ENCODE measurements at places on chromosomes 2 and 18.

GRCh38 chr2:170812710-170813600 lies 3.7 kb upstream of the GAD1 start:
- DNase-seq, result peak; percentile 75

- DNase-seq, result peak; percentile 20
Measured at GRCh38 chr2:208373460-208374089, 33.0 kb upstream of the PTH2R start.

DNA sequence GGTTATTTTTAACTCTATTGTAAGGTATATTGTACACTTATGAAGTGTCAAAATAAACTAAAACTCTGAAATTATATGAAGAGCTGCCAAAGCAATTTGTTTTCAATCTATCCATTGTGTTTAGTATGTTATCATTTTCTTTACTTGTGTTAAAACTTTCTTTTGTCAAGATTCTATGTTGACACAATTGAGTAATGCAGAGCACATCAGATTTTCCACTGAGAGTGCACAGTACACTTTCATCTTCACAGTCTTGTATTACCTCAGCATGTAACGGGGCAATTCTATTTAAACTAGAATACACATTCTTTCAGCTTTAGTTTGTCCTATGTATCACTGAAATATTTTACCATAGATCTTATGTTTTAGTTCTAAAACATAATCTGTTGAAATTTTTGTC lies 304.4 kb upstream of the ZC3H15 start:
- DNase-seq, result no peak

- no peak for DNase-seq
Measured at GRCh38 chr2:168194784-168195522, 52.4 kb downstream of the STK39 start.

DNA sequence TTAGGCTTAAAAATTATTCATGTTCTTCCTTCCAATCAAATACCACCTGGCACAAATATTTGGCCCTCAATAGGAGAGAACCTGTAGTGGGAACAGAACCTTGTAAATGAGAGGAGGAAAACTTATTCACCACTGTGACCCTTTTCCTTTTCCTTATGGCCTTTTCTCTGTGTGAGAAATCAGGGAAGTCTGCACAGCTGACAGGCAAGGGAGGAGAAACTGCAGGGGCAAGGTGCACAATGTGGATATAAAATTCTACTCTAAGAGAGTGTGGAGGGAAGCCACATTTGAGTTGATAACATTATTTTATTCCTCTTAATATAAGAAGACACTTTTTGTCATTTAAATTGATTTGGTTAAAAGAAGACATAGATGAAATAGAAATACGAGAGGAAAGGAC lies 1247.0 kb upstream of the CHAC2 start:
- no peak for DNase-seq

DNA sequence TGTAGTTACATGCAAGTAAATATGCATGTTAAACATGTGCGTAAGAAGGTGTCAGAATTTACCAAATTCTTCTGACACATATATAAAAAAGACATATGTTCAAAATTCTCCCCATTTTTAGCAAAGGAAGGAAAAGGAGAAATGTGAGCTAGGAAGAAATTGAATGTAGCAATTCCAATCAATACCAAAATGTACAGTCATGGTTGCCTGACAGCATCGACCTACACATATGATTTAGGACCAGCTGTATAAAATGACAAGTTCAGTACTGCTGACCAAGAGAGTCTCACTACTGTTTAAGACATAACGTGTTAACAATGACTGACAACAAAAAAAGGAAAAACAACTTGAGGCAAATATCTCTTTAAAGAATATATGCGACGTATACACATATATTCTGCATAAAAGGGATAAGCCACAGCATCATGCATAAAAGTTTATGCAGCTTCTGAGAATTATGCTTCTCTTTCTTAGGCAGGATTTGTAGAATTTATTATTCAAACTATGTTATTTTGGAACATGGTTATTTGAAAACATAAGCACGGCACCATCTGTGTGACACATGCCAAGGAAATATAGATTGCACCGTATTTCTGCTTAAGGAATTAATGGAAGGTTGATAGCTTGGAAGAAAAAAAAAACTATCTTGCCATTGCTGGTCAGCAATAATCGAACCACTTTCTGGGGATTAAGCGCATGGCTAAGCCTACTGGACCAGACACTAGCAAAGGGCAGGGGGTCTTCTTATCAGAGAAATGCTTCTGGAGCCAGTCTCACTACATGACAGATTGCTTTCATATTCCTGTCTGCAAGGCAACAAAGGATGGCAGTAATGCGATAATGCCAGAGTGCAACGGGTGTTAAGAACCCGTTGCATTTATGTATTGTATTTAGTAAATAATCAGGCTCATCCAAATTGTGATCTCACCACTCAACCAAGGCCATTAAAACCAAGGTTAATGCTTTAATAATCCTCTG lies 154.0 kb downstream of the WDPCP start:
- DNase-seq, result no peak

- no peak for DNase-seq
Measured at GRCh38 chr18:13606604-13607254, 119.6 kb downstream of the FAM210A start.

DNA sequence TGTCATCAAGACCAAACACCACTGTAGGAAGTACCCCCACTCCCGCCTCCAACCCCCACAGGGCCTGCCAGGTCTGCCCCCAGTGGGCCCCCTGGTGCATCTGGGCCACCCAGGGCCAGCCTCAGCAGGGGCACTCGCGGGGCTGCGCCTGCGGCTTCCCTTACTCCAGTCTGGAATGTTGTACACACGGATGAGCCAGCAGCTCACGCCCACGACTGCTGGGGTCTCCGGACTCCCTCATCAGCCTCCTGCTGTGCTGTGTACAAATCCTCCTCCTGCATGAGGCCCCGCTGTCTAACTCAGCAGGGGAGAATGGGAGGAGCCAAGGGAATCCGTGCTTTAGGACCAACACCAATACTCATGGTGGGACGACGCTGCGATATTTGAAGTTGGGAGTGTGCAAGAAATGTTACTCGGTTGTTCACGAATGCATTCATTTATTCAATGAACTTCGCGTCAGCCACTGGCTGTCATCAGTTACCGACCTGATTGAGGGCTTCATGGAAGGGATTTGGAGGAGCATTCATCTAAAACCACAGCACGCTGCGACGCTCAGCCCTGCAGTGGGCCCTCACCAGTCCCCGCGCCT lies 654 bp upstream of the ASB1 start:
- DNase-seq, result no peak

GRCh38 chr2:195666113-195666712 lies 9.2 kb downstream of the SLC39A10 start:
- no peak for DNase-seq

GRCh38 chr2:7666596-7667259 lies 749.5 kb downstream of the RNF144A start:
- no peak for DNase-seq

DNA sequence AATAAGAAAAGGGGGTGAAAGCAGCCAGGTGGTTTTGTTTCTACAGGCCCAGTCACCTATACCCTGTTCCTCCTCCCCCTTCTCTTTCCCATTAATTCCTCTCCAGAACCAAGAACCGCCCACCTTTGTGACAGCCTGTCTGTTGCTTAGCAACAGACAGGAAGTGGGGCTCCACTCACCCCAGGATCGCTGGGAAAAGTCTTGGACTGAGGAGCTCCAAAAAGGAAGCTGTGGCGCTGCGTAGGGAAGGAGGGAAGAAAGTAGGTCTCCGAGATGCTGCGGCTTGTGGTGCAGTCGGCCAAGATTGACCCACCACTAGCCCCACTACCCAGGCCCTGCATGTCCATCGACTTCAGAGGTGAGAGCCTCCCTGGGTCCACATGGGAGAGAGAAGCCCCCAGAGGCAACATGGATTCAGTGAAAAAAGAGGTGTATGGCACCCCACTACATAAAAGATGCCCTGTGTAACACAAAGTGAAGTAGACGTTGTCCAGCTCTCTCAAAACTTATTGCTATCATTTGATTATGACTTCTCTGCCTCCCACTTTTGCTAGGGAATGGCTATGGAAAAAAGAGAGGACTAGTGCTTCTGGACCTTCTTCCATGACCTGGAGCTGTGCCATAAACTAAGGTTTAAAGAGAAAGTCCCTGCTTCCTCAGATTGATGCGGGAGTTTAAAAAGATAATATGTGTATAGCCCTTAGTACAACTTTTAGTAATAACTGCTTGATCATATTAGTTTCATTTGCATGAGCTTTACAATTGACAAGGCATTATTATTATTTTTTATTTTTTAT lies at the start of gene FER1L5:
Gene FER1L5 (plus strand): TSS at position 201 of the 797 bp plus-strand sequence. CDS start 73 bp downstream, at position 274.
- peak; percentile 35 for DNase-seq

DNA sequence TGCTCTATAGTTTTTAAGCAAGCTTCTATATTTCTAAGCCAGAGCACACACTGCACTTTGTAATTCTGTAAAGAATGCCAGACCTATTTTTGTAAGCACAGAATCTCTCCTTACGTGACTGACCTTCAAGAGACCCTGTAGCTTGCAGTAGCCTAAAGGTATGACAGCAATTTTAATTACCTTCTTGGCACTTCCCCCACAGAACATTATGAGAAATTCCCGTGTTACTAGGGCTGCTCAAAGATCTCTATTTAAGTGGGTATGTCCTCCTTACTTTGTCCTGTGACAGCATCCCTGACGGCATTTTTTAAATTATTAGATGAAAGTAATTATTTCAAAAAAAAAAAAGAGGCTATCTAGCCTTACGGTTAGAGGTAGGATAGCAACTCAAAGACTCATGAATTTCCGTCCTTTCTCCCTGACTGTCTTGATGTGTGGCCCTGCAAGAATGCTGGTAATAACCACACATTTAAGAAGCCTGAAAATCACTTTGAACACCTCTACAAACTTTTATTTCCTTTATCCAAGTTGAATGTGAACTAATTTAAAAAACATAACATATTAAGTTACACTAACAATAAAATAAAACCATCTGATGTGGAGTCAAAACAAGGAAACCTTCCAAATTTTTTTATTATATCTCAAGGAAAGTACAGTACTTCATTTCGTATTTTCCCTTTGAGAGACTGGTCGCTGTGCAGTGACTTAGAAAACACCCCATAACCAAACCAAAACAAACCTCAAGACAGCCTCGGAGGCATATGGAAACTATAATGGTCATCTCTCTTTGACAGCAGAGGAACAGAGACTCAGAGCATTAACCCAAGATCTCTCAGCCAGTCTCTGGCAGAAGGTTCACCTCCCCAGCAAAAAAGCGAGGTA lies 54.9 kb downstream of the THUMPD2 start:
- no peak for DNase-seq

DNA sequence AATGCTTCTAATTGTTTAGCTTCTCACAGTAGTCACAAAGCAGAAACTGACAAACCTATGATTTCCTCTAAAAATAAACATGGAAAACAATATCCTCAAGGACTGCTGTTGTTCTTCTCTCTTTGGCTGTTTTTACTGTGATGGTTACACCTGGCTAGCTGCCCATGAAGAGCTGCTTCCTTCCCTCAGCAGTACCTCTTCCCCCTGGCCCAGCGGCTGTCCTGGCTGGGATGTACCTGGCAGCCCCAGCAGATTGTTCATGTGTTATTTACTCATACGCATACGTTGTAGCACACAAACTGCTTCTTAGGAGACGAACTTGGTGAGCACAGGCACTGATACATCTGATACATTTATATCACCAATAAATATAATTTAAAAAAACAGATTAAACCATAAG lies 27.4 kb downstream of the NEMP2 start:
- DNase-seq, result no peak

- DNase-seq, result no peak
Measured at GRCh38 chr2:4618141-4618540, 914.8 kb downstream of the DCDC2C start.

DNA sequence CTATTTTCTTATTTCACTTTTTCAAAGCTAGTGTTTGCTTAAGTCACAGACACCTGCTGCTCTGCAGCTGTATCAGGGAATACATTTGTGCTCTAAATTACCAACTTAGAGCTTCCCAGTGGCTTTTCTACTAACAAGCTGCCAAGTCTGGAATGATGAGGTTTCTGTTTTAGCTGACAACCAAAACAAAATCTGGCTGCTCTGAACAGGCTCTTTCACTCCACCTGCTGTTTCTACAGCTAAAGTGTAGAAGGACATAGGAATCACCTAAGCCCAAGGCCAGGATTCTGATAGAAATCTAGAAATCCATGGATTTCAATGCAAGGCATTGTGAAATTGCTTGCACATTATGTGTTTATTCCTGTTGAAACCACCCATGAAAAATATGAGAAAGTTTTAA lies 201.2 kb downstream of the SUCLG1 start:
- peak; percentile 1 for DNase-seq

DNA sequence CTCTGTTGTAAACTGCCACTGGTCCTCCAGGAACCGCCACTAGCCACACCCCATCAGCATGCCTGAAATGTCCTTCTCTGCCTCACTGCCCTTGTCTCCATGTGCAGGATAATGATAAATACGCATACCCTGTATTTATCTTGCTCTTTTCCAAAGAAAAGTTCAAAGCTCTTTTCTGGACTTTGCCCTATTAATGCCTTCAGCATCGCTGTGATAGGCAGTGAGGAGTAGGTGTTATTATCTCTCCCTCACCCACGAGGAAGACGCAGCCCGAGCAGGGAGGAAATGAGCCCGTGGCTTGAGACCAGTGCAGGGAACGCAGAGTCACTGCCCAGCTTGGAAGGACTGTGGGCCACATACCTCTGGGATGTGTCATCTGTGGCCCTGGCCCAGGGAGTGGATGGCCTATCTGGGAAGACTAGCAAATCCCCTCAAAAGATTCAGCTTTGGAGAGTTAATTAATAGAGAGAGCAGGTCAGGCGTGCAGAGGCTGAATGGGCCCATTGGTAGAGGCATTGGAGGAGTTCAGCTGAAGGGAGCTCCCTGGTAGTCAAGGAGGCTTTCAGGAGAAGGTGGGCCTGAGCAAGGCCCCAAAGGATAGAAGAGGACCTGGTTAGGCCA lies 39.5 kb upstream of the MCFD2 start:
- DNase-seq, result peak; percentile 89

GRCh38 chr2:70104231-70105111 lies 17.2 kb downstream of the PCBP1 start:
- no peak for DNase-seq

DNA sequence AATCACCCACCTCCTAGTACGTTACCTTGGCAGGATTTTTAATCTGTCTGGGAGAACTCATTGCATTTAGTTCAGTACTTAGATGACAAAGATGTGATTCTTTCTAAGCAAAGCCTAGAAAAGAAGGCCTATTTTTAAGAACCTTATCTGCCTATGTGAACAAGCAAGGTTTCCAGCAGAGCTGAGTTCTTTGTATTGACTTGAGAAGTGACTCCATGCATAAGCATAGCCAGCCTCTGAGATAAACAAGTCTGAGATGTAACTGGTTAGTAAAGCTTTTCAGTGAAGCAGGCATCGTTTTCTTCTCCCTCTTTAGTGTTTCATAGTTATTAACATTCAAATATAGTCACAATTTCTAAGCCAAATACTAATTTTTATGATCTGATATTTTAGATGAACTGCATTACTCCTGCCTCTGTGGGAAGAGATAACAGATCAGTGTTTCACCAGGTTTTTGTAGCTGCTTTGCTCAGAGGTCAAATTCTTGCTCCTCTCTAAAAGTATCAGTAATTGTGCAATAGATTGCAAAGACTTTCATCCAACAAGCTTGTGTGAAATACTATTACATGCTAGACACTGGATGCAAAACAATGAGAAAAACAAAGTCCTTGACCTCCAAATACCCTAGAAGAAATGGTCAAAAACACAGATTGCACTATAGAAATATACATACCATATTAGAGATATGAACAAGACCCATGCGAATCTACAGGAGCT lies 107.8 kb downstream of the MBD2 start:
- DNase-seq, result no peak

- no peak for DNase-seq
Measured at GRCh38 chr18:45137087-45137419, 456.4 kb downstream of the SETBP1 start.

Data from GM04504 (cell line).